ENCODE measurements at places on chromosomes 6 and 20. TPM values are rescaled to one million over a fixed set of nuclear protein-coding genes. Genes with fewer than 3 reads are reported as not detected.

CDSN gene
- total RNA-seq: not detected

PDYN gene
- total RNA-seq: not detected

SAPCD1 gene
- 2.4 TPM for total RNA-seq

GPR6 gene
- total RNA-seq: not detected

EGFL8 gene
- total RNA-seq: 1.3 TPM

TRIM31 gene
- total RNA-seq: not detected

CST2 gene
- total RNA-seq: not detected

Data from dermis blood vessel endothelial cell (primary cell).